ENCODE measurements at places on chromosomes 16 and 17.

DNA sequence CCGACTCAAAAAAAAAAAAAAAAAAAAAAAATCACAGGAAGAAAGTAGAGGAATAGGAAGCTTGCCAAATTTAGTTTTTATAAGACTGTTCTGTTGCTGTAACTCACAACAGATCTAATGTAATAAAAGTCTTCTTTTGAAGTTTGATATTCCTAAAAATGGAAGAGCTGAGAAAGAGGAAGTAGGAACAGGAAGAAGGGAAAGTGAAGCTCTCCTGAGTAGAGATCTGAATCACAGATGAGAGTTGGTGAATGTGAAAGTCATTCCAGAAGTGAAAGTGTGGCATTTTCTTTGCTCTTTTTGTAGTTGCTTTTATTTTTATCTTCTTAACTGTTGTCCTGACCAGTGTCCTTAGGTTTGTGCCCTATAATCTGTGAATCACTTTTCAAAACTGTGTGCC lies 2.1 kb downstream of the NMT1 start:
- DNase-seq, result no peak

GRCh38 chr17:31678431-31678830 lies 180.6 kb downstream of the COPRS start:
- peak; percentile 36 for DNase-seq

GRCh38 chr16:87830673-87831420 lies 38.5 kb downstream of the SLC7A5 start:
- DNase-seq, result no peak

DNA sequence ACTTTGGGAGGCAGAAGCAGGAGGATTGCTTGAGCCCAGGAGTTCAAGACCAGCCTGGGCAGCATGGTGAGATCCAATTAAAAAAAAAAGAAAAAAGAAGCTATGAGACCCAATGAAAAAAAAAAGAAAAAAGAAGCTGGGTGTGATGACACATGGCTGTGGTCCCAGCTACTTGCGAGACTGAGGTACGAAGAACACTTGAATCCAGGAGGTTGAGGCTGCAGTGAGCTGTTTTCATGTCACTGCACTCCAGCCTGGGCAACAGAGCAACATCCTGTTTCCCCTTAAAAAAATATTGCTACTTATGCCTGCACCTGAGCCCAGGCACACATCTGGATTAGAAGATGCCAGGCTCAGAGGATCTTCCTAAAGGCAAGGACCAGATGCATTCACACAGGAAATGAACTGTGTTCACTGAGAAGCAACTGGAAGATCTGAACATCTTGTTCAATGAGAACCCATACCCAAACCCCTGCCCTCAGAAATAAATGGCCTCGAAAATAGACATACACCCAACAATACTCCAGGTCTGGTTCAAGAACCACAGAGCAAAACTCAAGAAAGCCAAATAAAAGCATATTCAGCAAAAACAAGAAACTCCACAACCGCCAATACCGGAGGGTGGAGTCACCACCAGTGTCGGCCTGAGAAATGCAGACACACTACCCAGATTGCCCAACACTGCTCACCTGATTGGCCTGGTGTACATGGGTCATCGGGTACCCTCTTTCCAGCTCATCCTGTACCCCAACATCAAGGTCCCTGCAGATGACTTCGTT lies 4.4 kb downstream of the RNF135 start:
- DNase-seq, result no peak

GRCh38 chr17:7862692-7863437 lies 5.1 kb downstream of the CYB5D1 start:
- peak; percentile 73 for DNase-seq

Measured in ecto neural progenitor cell (in vitro differentiated cells).